ENCODE measurements at places on chromosomes 7 and 10.

GRCh38 chr10:99784016-99784726 is 1.7 kb downstream of the ABCC2 start:
- DNase-seq, result no peak

DNA sequence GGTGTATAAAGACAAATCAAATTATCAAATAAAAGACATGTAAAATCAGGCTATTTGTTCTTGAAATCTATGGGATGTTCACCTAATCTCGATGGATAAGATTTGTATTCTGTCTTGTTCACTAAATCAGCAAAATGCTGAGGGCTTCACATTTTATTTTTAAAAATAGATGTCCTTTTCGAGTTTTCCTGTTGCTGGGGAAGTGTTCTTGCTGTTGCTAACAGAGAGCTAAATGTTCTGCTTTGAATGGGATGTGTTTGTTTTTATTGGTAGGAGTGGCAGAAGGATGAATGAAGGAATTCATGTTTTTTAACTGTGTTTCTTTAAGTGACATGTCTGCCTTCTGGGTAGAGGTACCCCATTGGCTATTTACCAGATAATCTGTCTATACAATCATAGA is 7.3 kb upstream of the SNX13 start:
- DNase-seq, result no peak

- no peak for DNase-seq
Measured at GRCh38 chr7:54541669-54542625, at the start of gene VSTM2A. VSTM2A (plus strand) TSS chr7:54542375; CDS start chr7:54542731, 356 bp downstream.

DNA sequence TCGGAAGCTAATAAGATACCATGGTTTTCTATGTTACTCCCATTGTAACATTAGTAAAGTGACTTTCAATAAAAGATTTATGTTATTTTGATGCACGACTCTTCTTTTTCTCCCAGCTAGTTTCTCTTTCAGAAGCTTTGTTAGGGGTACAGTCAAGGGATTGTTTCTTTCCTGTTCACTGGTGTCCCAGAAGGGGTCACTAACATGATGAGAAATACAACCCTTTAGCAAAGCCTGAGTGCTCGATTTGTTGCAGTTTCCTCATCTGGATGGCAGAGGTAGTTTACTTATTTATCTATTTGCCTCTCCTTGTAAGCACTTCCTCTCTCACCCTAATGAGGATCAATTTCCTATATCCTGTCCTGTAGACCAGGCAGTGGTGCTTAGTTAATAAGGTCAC is 17.0 kb downstream of the SRI start:
- no peak for DNase-seq

- DNase-seq, result no peak
Measured at GRCh38 chr10:63294781-63295180, 161.7 kb downstream of the NRBF2 start.

DNA sequence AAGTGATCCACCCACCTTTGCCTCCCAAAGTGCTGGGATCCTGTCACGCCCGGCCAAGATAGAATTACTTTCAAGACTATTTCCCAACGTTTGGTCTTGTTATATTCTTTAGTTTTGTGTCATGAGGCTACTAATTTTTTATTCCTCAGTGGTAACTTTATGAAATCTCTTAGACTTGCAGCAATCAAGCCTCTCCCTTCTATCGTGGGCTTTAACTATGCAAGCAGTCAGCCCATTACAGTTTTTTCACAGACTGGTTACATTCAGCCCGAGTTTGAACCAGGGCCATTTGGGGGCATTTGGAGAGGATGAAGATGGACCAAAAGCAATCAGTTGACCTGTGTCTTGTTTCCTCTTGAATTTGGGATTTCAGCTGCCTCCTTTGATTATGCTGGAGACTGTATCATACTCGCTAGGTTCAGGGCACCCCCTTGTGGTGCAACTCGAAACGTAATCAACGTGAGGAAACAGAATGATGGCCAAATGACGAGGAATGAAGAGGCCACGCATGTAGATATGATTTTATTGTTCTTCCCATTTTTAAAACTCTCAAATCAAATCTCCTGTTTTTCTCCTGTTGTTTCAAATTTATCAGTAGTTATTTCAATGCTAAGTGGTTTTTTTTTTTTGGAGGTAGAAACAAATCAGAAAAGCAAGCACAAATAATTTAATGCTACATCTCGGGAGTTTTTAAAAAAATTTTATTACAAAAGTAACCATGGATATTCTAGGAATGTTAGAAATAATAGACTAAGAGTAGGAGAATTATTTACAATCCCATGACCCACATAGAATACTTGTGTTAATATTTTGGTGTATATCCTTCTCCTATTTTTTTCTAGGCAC is 151.6 kb downstream of the KIAA1217 start:
- peak; percentile 69 for DNase-seq

DNA sequence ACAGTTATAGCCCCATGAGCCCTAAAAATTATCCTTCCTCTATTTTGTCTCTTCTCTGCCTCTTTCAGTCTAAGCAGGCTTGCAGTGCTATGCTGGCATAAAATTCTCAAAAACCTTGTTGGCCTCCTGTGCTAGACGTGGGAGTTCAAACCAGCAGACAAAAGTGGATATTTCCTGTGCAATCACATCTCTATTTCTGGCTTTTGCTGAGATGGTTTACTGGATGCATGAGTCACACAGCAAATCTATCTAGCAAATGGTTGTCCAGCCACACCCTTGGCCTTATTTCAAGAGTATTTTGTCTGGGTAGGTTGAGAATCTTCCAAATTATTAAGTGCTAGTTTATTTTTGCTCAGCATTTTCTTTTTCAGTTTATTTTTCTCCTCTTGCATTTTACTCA is 370.8 kb downstream of the CDC14C start:
- DNase-seq, result no peak

Measured in activated CD8-positive, alpha-beta T cell treated with anti-CD3 and anti-CD28 coated beads for 36 hours (primary cell).